ENCODE measurements at places on chromosomes 13 and 19.

GRCh38 chr13:42215578-42216421, 56.2 kb upstream of the AKAP11 start:
- no peak for DNase-seq

GRCh38 chr19:4152241-4152998, 1.0 kb upstream of the CREB3L3 start:
- no peak for DNase-seq

GRCh38 chr13:76846363-76846762, 39.8 kb downstream of the KCTD12 start:
- no peak for DNase-seq

- no peak for DNase-seq
These were observed 287.9 kb downstream of the DCLK1 start for GRCh38 chr13:35843272-35843671.

GRCh38 chr13:80586356-80586755, 245.4 kb upstream of the SPRY2 start:
- DNase-seq, result no peak

DNA sequence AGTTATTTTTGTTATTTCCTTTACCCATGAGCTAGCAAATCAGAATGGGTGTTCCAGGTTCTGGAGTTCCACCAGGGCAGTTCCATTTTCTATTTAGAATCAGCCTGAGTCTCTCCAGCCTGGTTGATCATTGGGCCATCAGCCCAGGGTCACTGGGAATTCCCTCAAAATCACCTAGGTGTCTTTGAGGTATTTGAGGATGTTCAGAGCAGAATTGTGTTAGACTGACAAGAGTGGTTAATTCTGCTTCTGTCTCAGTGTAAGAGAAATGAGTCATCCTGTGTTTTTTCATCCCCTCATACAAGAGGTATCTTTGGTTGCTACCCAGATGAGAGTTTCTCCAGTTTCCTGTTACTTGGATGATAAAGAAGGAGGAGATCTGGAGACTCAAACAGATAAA, 11.7 kb downstream of the ZNF66 start:
- DNase-seq, result peak; percentile 9

- no peak for DNase-seq
These were observed 50.3 kb upstream of the TUBGCP3 start for GRCh38 chr13:112638157-112638750.

GRCh38 chr13:41960637-41961465, at the start of gene VWA8:
TSS of gene VWA8 (minus strand) at chr13:41961109. CDS start at chr13:41961015, 94 bp downstream.
- DNase-seq, result peak; percentile 50

- no peak for DNase-seq
These were observed 33.2 kb downstream of the CCL25 start for GRCh38 chr19:8085598-8086408.

GRCh38 chr13:31029102-31029501, 96.6 kb downstream of the TEX26 start:
- no peak for DNase-seq

DNA sequence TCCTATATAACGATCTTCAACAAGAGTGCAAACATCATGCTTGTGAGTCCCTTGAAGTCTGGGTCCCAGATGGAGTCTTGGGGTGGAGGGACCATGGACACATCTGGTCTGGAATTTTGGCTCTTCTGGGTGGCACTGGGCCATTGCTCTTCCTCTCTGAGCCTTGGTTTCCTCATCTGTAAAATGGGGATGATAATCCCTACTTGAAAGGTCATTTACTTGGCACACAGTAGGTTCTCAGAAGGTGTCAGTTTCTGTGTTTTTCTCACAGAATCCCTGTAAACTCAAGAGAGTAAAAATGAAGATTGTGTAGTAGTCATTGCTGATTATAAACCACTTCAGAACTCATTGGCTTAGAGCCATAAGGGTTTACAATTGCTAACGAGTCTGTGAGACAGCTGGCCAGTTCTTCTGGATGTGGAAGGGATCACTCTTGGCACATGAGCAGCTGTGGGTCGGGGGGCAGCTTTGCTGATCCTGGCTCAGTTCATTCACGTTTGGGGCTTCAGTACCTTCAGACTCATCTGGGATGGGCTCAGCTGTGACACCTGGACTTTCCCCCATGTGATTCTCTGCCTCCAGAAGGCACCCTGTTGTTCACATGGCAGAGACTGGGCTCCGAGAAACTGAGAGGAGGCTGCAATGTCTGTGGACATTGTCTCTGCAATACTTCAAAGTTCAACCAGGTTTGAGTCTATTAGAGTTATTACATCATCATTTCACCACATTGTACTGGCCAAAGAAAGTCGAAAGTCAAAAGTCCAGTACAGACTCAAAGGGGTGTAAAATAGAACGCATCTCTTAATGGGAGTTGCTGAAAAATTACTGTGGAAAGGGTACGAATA, 7.8 kb downstream of the CYP4F12 start:
- no peak for DNase-seq

GRCh38 chr13:30720172-30720869, 15.0 kb upstream of the ALOX5AP start:
- DNase-seq, result no peak
